ENCODE measurements at places on chromosomes 4 and X.

DNA sequence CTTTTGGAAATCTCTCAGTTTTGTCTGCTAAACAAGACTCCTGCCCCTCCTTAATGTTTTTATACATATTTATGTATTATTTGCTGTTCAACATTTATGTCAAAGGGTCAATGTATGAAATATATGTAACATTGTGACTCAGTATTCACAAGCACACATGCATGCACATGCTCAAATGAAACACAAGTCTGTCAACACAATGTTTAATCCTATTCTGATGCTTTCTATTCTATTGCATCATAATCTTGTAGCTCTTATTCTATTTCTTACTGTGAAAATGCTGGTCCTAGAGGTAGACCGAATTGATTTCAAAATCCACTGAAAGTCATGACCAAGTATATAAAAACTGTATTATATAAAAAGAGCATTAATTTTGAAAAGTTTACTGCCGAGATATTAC, 1463.3 kb downstream of the C4orf33 start:
- no peak for DNase-seq

DNA sequence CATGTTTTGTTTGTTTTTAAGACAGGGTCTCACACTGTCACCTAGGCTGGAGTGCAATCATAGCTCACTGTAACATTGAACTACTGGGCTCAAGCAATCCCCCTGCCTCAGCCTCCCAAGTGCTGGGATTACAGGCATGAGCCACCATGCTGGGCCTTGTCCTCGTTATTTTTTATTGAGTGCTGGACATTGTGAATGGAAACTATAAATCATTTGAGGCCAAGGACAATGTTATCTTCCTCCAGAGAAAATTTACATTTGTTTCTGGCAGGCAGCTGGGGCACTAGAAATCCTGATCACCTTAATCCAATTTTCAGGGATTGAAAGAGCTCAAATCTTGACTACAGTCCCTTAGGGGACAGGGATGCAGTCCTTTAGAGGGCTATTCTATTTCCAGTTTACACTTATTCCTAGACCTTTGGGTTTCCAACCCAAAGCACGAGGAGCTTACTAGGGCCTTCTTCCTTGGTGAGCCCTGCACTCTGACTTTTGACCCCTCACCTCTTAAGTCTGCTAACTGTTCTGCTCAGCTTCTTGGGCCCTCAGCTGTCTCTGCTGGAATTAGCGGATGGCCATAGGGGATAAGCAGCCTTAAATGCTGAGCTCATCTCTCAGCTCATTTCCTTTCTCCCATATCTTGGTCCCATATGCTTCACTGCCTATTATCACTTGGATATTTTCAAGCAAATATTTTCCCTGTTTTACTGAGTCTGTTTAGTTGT, 23.0 kb upstream of the PDZD4 start:
- no peak for DNase-seq

DNA sequence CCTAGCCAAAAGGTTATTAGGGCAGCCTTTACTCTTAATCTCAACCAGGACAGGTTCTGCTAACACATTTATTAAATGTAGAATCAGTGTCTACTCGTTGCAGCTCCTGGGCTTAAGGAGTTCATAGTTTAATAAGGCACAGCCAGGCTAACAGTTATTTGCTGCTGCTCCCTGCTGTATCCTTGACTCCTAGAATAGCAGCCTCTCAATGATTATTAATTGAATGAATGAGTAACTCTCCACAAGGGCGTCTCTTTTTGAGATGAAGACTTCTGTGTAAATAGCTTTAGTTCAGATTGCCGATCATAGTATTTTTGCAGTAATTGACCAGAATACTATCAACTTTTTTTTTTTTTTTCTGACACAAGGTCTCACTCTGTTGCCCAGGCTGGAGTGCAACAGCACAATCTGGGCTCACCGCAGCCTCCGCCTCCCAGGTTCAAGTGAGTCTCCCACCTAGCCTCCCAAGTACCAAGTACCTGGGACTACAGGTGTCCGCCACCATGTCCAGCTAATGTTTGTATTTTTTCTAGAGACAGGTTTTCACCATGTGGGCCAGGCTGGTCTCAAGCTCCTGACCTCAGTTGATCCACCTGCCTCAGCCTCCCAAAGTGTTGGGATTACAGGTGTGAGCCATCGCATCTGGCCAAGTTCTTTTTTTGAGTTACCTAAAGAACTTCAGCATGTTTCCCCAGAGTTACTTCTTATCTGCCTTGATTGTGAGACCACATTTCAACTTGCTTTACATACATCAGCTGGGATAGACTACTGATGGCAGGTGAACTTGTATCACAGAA, 2.9 kb downstream of the UGDH start:
- DNase-seq = no peak

DNA sequence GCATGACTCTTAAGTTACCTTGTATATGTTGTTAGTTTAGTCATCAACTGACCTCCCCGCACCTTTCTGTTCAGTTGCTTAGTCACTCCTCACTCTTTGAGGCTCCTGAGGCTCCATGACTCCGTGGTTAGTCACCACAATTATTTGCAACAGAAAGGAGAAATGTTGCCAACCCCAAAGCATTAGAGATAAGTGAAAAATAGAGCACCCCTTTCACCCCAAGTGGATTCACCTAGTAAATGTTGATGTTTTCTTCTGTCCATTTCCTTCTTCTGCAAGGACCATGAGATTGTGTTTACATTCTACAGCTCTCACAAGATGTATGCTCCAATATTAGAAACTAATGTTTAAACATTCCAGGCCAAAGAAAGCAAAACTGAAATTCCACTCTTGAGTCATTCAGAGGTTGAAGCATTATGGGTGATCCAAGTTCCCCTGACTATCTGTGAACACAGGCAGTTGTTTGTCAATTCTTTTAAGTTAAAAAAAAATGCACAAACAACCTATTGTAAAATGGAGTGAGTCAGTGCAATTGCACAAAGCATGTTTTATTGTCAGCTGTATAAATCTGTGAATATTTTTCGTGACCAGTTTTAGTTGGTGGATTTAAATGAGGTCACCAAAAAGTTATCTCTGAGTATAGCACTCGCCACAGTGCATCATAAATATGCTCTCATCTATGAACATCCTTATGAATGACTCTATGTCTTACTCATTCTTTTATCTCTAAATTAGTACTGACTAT, 552.4 kb upstream of the MAGEB2 start:
- no peak for DNase-seq

DNA sequence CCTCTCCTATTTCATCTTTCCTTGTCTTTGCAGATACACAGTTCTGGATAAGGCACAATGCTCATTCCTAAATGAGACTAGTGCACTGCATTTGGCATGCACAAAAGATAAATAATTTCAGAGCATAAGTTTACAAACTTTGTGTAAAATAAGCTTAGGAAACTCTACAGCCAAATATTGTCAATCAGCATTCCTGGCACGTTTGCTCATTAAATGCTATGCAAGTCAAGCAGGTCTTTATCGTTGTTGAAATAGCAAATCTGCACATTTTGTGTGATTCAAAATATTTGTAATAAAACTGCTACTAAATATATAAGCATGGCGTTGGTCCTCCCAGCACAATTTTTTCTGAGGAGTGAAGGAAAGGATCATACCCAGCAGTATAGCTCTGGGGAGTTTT, 322.1 kb upstream of the NOCT start:
- no peak for DNase-seq

GRCh38 chr4:24266951-24267722, 317.2 kb downstream of the DHX15 start:
- DNase-seq = no peak

DNA sequence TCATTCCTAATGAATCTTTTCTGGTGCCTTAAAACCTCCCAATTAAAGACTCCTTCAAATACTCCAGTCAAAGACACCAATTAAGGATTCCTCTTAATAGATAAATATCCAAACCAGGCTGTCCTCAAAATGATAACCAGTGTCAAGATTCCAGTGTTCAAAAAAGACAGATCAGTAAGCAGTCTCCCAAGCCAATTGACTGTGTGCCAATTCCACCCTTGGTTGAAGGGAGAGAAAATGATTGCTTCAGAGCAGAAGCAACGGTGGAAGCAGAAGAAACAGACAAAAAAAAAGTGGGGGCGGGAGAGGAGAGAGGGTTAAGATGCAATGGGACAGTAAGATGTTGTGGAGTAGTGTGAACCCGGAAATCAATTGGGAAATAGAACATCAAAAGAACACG, 216.0 kb upstream of the FTHL17 start:
- DNase-seq = no peak

DNA sequence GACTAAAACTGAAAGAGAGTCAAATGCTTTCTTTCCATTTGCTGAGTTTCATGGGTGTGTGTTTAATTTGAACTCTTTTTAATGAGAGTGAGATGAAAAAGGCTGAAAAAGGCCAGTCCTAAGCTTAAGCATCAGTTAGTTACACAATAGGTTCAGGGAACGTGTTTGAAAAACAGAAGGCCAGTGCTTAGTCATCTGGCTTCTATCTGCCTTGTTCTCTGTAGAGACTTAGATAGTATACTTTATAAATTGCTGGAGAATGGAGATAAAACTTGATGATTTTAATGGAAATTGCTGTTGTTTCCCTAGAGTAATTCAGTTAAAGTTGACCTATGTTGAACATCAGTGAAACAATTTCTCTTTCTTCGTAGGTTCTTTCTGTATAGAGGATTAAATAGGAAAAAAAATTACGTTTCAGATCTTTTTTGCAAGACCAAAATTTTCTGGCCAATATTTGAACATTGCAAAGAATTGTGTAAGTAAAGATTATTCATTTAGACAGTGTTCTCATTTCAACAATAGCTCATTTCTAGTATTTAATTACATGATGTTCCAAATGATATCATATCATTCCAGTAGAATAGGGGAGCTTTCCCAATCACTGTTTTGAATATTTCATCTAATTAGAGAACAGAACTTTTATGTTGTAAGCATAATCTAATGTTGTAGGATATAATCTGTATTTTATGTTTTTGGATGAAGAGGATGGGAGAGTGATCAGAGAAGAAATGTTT, 1088.8 kb downstream of the ADGRL3 start:
- no peak for DNase-seq

DNA sequence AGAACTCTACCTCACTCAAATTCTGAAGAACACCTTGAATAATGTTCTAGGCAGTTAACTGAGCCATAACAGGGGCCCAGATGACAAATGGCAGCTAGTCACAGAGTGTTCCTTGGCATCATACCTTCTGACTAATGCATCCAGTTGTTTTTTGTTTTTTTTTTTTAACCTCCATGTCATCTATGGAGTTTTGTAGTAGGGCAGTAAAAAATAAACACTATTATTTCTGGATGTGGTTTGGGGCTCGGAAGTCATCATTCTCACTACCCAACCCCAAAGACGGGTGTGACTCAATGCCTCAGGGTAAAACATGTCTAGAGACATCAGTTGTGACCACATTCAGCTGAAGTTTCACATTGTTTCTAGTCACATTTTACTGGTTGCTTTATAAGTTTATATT, 31.2 kb upstream of the MCF2 start:
- no peak for DNase-seq

DNA sequence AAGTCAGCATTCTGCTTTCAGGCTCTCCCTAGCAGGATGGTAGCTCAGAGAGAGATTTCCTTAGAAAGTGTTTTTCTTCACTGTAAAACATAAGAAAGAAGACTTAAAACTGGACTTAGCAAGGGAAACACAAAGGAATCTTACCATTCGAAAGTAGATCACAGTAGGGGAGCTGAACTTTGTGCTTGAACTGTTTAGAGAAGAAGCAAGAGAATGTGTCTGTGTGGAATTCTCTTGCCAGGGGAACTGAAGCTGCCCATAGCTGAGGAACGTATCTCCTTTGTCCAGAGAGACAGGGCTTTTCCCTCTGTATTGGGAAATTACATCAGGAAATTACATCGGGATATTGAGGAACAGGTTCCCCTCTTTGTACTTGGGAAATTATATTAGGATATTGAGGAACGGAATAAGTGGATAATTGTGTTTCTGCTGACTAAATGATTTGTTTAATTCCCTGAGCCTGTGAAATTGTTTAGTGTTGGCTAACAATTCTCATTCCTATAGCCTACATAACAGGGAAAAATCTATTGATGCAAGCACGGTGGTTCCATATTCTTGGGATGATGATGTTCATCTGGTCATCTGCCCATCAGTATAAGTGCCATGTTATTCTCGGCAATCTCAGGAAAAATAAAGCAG, 21.2 kb downstream of the SRD5A3 start:
- no peak for DNase-seq

- no peak for DNase-seq
These were observed 85.7 kb downstream of the ATP10D start for GRCh38 chr4:47570816-47571215.

- no peak for DNase-seq
These were observed 16.3 kb downstream of the SLC6A8 start for GRCh38 chrX:153704021-153704526.

GRCh38 chr4:47651231-47651630, 166.2 kb downstream of the ATP10D start:
- no peak for DNase-seq

DNA sequence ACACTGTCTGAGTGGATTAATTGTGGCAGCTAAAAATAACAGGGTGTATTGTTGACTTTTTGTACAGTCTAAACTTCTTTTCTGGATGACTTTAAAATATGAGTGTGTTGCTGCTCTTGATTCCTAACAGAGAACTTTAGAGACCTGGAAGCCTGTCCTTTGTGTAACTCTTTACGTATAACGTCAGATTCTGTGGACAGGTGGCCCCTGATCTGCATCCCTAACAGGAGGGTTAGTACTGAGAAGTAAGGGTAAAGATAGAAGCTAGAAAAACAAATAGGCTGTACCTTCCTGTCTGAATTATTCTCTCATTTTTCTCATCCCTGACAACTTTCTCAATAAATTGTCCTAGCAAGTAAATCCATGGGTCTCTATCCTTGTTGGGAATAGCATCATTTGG, 105.7 kb upstream of the LIMCH1 start:
- DNase-seq = no peak

- no peak for DNase-seq
These were observed 710.6 kb upstream of the HS3ST1 start for GRCh38 chr4:12139296-12139695.

DNA sequence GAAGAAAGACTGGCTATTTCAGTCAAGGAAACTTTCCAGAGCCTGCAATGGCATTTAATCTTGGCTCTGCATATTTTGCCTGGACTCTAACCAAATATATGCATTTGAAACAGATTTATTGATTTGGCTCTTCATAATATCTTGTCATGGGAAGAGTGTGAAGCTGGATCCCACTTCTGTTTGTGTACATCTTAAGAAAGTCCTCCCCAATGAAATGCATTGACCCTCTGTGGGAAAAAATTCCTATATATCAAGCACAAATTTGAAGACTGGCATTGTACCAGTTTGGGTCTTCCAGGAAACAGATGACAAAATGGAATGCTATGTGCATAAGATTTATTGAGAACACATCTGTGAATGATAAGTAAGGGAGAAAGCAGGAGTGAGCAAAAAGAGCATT, 897.3 kb upstream of the TENM3 start:
- no peak for DNase-seq
